ENCODE measurements at places on chromosomes 7 and 10. TPM values are rescaled to one million over a fixed set of nuclear protein-coding genes. Genes with fewer than 3 reads are reported as not detected.

CDK6 gene
- total RNA-seq = 274 TPM

PAPOLB gene
- not detected for total RNA-seq

AGR2 gene
- not detected for total RNA-seq

VAX1 gene
- total RNA-seq = not detected
